ENCODE measurements at places on chromosomes 3 and 15.

DNA sequence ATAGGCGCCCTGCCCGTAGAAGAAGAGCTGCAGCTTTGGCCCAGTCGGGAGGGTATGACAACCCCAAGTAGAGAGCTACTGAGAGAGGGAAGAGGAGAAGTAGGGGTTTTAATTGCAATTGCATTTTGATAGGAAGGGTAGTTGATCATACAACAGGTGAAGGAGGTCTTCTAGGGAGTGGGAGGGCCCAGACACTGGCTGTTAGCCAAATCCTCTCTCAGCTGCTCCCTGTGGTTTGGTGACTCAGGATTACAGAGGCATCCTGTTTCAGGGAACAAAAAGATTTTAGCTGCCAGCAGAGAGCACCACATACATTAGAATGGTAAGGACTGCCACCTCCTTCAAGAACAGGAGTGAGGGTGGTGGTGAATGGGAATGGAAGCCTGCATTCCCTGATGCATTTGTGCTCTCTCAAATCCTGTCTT is 408.9 kb upstream of the THBS1 start:
- DNase-seq: no peak

GRCh38 chr15:41811432-41812195 is 16.3 kb upstream of the JMJD7 start:
- DNase-seq: peak; percentile 91

DNA sequence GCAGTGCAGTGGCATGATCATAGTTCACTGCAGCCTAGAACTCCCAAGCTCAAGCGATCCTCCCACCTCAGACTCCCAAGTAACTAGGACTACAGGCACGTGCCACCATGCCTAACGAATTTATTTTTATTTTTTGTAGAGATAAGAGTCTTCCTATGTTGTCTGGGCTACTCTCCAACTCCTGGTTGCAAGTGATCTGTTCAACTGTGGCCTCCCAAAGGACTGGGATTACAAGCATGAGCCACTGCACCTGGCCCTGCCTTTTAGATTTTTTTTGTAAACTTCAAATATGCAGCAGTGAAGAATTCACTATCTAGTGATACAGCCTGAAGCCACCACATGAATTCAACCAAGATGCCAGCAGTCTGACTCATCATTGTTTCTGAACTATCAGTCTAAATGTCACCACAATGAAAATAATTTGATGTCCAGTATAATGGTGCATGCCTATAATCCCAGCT is 32.7 kb downstream of the UBXN7 start:
- no peak for DNase-seq

DNA sequence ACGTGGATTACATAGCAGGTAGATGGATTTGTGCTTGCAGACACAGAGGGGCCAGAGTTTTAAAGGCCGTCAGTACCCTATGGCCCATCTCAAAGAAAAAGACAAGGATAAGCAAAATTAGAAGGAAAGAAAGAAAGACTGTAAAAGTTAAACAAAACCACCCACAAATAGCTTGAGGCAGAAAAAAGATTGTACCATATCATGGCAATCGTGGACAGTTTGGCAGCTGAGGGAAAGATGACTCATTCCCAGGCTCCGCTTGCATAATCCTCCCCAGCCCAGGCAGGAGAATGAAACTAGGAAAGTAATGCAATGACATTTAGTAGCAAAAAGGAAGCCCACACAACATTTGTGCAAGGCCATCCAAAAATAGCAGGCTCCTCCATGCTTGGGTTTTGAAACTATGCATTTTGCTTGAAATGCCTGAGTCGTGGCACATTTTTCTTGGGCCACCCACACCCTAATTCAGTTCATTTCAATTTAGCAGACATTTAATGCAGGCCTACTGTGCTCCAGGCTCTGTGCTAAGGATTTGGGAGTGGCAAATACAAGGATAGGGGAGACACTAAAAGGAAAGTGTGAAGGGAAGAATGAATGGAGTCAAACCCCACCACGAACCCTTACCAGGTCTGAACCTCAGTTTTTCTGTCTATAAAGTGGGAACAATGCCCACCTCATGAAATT is 40.9 kb upstream of the SMAD3 start:
- DNase-seq: no peak

DNA sequence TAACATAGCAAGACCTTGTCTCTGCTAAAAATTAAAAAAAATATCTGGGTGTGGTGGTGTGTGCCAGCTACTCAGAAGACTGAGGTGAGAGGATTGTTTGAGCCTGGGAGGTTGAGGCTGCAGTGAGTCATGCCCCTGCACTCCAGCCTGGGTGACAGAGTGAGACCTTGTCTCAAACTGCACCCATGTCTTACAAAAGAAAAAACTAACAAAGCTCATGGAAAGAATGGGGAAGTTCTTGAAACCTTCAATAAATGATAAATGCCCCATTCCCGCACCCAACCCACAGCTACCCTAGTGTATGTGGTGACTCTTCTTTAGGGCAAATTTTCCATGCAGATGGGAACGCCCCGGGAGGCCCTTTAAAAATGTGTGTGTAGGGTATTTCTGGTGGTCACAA is 28.3 kb downstream of the RPLP1 start:
- DNase-seq: no peak

DNA sequence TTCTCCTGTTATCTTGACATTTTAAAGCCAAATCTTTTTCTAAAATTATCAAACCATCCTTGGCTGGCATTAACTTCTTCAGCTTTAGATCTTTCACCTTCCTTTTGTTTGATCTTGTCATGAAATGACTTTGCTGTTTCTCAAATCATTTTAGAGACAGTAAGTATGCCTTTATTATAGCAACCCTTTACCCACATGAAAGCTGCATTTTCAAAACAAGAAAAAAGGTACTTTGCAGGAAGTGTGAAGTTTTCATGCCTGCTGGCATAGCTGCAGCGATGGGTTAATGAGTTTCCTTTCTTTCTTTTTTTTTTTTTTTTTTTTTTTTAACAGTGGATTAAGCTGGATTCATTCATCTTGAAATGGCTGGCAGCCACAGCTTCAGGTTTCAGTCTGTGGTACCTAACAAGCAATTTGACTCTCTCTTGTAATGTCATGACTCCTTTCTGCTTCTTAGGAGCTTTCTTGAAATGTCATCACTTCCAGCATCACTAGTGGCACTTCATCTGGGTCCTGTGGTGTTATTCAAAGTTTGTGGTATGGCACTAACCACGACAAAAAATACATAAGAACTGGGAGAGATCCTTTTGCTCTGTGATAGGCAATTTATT is 18.8 kb downstream of the SLC25A26 start:
- DNase-seq: no peak

- no peak for DNase-seq
Observed at GRCh38 chr3:27859821-27860220, 137.7 kb upstream of the EOMES start.

GRCh38 chr3:31592764-31593163 is 60.0 kb downstream of the STT3B start:
- DNase-seq: no peak

Data from glutamatergic neuron (in vitro differentiated cells).